ENCODE measurements at places on chromosomes 16 and 17.

GRCh38 chr17:56440419-56440818, 153.1 kb upstream of the NOG start:
- DNase-seq: no peak

DNA sequence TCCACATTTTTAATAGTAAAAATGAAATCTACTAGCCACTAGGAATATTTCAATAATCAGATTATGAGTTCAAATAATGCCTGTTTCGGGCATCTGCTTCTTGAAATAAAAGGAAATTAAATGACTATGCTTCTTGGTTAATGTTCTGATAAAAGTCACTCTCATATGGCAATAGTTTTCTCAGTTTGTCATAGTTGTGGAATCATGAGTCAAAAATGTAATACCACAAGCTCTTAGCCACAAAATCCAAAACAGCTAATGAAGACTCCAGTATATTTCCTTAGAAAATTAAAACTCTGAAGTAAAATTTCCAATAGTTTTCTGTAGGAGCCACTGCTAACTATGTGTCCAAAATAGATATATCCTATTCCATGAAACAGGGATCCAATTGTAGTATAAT, 676.3 kb upstream of the CDH8 start:
- no peak for DNase-seq

DNA sequence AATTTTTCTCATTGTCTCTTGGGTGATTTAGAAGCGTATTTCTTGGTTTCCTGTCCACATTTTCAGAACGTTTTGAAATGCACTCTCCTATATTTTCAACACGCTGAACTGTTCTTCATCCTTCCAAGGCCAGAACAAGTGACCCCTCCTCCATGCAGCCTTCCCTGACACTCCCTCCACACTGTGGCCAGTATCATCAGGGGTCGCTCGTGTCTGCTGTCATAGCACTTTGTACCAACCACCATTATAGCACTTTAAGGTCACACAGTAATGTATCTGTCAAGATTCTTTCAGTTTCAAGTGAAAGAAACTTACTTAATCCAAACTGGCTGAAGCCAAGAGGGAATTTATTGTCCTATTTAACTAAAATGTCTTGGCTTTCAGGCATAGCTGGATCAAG, 17.5 kb upstream of the IL21R start:
- DNase-seq: no peak

- DNase-seq: peak; percentile 23
These were observed 23.8 kb downstream of the SPHK1 start for GRCh38 chr17:76408037-76408849.

DNA sequence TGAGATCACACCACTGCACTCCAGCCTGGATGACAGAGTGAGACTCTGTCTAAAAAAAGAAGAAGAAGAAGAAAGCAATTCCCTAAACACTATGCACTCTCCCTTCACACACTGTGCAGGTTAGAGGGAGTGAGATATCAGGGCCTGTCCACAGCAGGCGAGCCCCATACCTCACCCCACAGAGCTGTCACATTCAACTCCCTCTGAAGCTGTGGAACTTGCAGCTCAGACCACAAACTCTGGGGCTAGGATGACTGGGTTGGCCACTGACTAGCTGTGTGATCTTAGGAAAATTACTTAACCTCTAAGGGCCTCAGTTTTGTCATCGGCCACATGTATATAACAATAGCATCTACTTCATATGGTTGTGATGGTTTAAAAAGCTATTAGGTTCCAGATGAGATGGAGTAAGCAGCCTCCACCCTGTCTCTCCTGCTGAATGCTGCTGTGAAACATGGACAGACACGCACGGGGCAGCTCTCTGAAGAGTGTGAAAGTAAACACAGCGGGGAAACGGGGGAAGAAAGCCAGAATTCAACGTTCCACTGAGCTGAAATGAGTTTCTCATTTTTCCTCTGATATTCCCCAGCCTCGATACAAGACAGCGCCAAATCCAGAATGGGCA, 13.6 kb upstream of the PYY start:
- no peak for DNase-seq

DNA sequence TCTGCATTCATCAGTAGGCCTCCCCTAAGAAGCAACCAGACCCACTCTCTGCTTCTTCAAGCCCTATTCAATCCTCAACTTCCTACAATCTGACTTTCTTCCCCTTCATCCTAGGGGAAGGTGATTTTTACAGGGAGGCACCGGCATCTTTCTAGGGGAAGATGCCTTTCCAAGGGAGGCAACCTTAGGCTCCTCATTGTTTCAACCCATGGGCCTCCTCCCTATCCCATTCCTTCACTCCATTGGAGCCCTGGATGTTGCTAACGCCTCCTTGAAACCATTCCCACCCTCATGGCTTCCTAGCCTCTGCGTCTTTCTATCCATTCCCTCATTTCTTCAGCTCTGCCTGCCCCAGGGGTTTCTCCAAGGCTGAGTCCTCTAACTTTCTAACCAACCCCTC, 2.7 kb upstream of the CUEDC1 start:
- DNase-seq: no peak

- DNase-seq: no peak
These were observed 26.2 kb upstream of the CCL1 start for GRCh38 chr17:34389126-34389750.

GRCh38 chr16:88367560-88367959, 15.2 kb upstream of the ZNF469 start:
- DNase-seq: no peak

DNA sequence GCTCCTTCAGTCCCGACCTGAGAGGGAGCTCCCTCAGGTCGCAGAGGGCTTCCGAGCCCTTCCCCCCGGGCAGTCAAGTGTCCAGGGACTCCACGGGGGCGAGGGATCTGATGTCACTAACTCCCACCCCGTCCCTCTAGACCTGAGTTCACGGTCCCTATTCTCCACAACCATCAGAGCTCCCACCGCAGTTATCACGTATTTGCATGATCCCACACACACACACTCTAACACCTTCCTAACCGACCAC, 3.7 kb upstream of the PER1 start:
- no peak for DNase-seq

DNA sequence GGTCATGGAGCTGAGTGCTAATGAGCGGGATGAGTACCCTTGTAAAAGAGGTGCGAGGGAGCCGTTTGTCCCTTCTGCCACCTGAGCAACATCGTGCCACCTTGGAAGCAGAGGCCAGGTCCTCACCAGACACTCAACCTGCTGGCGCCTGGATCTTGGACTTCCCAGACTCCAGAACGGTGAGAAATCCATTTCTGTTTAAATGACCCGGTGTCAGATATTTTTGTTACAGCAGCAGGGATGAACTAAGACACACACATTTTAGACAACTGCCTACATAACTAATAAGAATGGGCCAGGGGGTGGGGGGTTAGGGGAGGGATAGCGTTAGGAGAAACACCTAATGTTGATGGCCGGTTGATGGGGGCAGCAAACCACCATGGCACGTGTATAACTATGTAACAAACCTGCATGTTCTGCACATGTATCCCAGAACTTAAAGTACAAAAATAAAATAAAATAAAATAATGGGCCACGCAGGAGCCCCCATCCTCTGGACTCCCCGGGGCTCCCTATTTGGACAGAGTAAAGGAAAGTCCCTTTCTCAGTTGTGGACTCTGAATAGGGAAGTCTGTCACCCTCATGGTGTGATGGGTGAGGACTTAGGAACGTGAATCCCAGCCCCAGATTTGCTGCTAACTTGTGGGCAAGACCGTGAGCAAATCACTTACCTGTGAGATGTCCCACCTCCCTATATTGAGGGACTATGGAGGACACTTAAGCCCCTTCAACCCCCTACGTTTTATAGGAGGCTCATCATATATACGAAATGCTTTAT, 60.6 kb upstream of the DNAH17 start:
- no peak for DNase-seq

GRCh38 chr16:84115919-84116719, 623 bp downstream of the MBTPS1 start:
- DNase-seq: no peak

DNA sequence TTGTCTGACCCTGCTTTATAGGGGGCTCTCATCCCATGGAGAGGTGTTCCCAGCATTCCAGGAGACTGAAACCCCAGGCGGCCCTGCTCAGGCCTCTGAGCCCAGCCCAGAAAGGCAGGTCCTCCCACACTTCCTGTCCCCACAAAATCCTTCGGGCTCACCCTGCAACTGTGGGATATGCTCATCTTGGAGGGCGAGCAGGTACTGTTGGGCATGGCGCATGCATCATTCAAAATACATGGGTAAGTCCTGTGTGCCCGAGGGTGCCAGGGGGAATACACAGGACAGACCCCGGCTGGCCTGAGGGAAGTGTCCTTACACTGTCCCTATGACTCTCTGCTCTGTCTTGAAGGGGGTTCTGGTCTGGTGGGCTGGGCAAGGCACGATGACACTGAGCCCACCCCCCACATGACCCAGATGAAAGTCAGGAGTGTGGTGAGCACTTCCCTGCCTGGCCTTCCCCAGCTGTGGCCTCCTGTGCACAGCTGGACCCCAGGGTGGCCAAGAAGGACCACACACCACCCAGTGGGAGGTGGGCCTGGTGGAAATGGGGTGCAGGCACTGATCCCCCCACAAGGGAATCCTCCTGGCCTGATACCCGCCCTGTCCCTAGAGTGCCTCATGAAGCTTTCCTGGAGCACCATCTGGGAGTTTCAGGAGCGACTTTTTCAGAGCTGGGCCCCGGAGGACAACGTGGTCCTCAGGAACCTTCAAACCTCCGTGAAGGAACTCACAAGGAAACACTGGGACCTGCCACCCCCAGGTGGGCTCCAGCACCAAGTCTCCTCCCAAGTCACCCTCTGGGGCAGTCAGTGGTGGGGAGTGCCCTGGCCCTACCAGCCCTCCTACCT, 46.7 kb downstream of the USP22 start:
- DNase-seq: no peak

DNA sequence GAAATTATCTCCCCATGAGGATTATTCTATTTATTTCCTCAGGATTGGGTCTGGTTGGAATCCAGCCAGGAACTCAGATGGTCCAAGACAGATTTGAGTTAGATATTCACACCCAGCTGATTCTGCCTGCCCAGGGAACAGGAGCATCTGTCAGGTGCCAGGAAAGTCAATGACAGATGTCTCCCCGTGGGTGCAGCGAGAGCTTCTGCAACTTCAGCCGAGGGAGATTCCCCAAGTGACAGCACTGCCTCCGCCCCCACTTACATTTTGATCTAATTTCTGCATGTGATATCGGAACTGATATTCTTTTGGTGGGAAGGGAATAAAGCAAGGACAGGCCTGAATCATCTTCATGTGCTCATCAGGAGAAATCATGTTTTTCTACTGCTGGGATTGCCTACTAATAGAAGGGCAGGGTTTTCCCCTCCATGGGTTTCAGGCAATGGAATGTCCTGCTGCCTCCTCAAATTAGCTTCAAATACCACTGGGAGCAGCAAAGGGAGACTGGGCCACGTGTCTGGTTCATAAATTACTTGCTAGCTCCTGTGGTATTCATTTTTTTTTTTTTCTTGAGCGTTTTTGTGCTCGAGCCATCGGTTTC, 15.7 kb upstream of the DHX8 start:
- no peak for DNase-seq
